Mesothelial cell of epicardium (in vitro differentiated cells): ENCODE measurements at places on chromosomes 4 and X. TPM values are rescaled to one million over a fixed set of nuclear protein-coding genes. Genes with fewer than 3 reads are reported as not detected.

CLIC2 gene
- 0.54 to 2.1 TPM (median 0.97 TPM) in 3 replicates for total RNA-seq

GC gene
- not detected in 3 replicates for total RNA-seq

ZXDB gene
- 9.0 to 9.7 TPM (median 9.4 TPM) in 3 replicates for total RNA-seq

DNA sequence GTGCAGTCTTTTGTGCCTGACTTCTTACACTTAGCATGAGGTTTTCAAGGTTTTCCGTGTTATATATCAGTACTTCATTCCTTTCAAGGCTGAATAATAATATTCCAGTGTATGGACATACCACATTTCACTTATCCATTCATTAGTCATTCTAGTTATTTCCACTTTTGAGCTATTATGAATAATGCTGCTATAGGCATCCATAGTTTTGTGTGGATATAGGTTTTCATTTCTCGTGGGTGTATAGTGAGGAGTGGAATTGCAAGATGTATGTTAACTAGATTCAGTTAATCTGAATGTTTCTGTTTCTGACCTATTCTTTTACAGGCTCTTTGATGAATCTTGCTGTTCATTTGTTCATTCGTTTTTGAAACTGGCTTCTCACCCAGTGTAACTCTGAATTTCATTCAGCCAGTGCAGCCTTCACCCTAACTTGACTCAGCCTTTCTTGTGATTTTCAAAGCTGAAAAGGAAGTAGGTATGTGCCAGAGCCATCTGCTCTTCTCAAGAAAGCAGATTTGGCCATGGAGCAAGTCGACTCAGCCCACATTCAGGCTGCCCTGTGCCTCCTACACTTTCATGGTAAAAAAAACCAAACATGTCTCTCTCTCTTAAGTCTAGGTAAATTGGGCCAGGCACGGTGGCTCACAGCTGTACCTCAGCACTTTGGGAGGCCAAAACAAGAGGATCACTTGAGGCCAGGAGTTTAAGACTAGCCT is 56.3 kb upstream of the NOCT start:
- no peak for DNase-seq
- H3K27me3 ChIP-seq: no peaks in the 10 kb centered on the region
- no peaks in the 10 kb centered on the region for H3K36me3 ChIP-seq
- no peak overlapping the region for H3K27ac ChIP-seq
- no peak overlapping the region for H3K4me3 ChIP-seq
- H3K4me1 ChIP-seq: peaks cover 2% of the 10 kb centered on the region

DNA sequence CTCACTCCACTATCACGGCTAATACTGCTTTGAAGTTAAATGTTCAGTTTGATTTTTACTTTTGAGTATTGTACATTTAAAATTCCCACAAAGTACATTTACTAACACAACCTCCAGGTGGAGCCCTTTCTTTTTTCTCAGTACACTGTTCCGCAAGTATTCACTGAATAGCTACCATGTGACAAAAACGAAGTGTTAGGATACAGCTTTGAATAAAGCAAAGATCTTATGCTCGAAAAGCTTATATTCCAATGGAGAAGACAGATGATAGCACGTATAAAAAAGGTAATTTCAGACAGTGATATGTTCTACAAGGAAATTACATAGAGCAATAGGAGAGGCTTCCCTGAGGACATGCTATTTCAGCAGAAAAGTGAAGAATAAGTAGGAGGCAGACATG is 60.7 kb upstream of the ABCG2 start:
- no peak overlapping the region for H3K4me3 ChIP-seq
- H3K27ac ChIP-seq: no peak overlapping the region
- peaks cover 2% of the 10 kb centered on the region for H3K27me3 ChIP-seq
- H3K4me1 ChIP-seq: peaks cover 2% of the 10 kb centered on the region

- H3K4me1 ChIP-seq: peaks cover 12% of the 10 kb centered on the region
- H3K27me3 ChIP-seq: no peaks in the 10 kb centered on the region
- DNase-seq: no peak
- H3K36me3 ChIP-seq: peaks cover 21% of the 10 kb centered on the region
- no peak overlapping the region for H3K4me3 ChIP-seq
Measured at GRCh38 chr4:24521544-24521943, 62.8 kb downstream of the DHX15 start.

DNA sequence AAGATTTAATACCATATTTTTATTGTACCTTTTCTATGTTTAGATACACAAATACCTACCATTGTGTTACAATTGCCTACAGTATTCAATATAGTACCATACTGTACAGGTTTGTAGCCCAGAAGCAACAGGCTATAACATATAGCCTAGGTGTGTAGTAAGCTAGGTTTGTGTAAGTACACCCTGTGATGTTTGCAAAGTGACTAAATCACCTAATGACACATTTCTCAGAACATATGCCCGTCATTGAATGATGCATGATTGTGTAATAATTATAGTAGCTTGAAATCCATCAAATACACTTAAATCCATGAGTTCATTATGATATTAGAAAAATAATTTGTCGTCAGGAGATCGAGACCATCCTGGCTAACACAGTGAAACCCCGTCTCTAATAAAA is 30.8 kb downstream of the GAB3 start:
- H3K4me1 ChIP-seq: peaks cover 2% of the 10 kb centered on the region
- H3K27me3 ChIP-seq: peaks cover 6% of the 10 kb centered on the region
- no peak overlapping the region for H3K27ac ChIP-seq
- H3K36me3 ChIP-seq: no peaks in the 10 kb centered on the region

DNA sequence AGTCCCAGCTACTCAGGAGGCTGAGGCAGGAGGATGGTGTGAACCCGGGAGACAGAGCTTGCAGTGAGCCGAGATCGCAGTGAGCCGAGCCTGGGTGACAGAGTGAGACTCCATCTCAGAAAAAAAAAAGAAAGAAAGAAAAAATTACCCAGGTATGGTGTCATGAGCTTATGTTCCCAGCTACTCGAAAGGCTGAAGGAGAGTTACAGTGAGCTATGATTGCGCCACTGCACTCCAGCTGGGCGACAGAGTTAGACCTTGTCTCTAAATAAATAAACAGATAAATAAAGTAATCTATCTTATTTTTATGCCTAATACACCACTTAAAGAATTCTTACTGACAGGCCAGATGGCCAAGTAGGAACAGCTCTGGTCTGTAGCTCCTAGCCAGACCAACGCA is 73.0 kb downstream of the SLC39A8 start:
- H3K36me3 ChIP-seq: peaks cover 13% of the 10 kb centered on the region
- no peak overlapping the region for H3K4me3 ChIP-seq
- DNase-seq: no peak
- no peaks in the 10 kb centered on the region for H3K27me3 ChIP-seq
- no peaks in the 10 kb centered on the region for H3K4me1 ChIP-seq

DNA sequence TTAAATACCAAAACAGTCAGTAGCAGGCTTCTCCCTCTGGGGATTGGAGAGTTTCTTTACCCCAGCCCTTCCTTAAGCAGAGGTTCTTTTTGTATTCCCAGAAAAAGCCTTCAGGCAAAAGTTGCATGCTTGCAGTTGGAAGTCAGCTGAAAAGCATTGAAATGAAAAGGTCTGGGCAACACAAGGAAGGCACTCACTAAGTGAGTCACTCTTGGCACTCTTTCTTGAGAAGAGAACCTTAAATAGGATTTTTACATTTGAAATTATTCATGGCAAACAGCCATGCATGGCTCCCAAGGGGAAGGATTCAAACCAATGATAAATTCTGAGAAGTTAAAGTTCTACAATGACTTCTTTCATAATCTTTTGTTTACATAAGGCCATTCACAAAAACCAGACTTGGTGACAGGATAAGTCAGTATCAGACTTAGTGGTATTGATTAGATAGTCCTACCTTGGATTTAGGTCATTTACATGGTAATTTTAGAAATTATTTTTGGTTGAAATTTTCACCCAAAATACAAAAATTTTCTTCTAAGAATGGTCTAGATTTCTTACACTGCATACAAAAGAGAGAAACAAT is 2068.9 kb downstream of the PCDH7 start:
- peaks cover 5% of the 10 kb centered on the region for H3K4me1 ChIP-seq
- no peak overlapping the region for H3K4me3 ChIP-seq
- no peaks in the 10 kb centered on the region for H3K36me3 ChIP-seq
- no peak overlapping the region for H3K27ac ChIP-seq
- no peak for DNase-seq
- H3K27me3 ChIP-seq: no peaks in the 10 kb centered on the region
